T-helper 1 cell (primary cell): ENCODE measurements at places on chromosomes 12 and 14.

DNA sequence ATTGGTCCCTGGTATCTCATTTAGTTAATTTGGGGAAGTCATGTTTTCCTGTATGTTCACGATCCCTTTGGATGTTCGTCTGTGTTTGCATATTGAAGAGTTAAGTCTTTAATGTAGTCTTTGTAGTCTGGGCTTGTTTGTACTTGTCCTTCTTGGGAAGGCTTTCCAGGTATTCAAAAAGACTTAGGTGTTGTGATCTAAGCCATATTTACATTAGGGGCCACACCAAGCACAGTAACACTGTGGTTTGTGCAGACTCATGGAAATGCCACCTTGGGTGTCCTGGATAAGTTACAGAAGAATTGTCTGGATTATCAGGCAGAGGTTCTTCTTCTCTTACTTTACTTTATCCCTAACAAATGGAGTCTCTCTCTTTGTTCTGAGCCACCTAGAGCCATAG, 380.3 kb downstream of the CCER1 start:
- DNase-seq = no peak

DNA sequence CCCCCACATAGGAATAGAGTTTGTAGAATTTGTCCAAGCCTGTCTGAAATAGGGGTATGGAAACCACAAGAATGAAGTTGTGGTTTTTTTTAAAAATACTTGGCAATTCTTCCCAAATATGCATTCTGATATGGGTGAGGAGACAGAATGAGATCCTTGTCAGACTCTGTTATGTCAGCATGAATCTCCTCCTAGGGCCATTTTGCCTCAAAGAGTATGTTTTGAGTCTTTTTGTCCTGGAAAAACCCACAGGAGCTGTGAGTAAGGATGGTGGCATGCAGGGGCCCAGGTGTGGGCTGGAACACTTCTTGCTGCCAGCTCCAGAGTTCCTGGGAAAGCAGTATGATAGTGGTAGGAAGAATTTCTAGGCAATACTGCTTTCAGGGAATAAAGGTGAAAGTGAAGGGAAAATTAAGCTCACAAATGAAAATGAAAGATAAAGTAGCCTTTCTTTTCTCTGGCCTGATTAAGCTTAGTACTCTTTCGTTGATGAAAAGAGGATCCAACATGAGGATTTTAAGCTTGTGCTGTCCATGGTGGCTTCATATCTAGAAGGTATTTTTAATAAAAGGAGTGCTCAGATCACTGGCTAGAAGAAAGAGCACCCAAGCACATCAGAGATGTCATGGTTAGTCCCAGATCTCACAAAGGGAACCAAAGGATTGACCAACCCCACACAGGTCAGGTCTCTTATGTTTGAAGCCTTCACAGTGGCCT, 130.8 kb downstream of the LLPH start:
- DNase-seq = no peak

- DNase-seq = no peak
These were observed 81.6 kb downstream of the ADGRD1 start for GRCh38 chr12:131035245-131035681.

DNA sequence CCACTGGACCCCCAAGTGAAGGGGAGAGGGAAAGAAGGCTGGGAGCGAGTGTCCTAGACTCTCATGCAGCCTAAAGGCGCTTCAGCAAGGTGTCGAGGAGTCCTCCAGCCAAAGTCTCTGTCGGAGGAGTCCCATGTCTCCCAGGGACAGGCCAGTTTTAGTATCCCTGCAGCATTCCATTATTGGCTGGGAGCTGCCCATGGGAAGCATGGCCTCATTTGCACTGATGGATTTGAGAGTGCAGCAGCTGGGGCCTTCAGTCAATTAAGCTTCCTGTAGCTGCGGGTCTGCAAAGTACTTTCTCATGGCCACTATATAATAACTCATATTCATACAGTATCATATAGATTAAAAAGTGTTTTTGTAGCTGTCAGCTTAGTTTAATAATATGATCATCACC, 12.4 kb upstream of the RPH3A start:
- no peak for DNase-seq

GRCh38 chr12:52369211-52369610, 1.9 kb upstream of the KRT85 start:
- no peak for DNase-seq

DNA sequence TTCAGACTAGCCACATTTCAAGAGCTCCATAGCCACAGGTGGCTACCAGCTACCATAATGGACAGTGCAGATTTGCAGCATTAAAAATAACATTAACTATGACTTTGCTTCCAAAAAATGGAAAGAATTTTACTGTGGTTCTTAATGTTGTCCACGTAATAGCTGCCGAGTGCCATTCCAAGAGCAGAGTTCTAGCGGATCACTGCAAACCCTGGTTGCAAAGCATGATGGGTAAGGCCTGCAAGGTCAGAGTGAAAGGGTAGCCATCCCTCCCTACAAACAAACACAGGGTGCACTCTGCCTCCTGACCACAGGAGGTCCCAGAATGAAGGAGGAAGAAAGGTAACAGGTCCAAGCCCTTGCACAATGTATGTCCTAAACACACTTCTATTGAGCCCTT, 157.6 kb downstream of the DPF3 start:
- no peak for DNase-seq

DNA sequence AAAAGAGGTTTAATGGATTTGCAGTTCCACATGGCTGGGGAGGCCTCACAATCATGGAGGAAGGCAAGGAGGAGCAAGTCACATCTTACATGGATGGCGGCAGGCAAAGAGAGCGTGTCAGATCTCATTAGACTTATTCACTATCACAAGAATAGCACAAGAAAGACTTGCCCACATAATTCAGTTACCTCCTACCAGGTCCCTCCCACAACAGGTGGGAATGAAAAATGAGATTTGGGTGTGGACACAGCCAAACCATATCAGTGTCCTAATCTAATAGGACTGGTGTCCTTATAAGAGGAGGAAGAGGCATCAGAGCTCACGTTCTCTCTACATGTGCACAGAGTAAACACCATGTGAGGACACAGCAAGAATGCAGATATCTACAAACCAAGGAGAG, 25.9 kb downstream of the DYRK2 start:
- no peak for DNase-seq

GRCh38 chr14:104390221-104390931, 189.2 kb upstream of the C14orf180 start:
- DNase-seq = no peak

DNA sequence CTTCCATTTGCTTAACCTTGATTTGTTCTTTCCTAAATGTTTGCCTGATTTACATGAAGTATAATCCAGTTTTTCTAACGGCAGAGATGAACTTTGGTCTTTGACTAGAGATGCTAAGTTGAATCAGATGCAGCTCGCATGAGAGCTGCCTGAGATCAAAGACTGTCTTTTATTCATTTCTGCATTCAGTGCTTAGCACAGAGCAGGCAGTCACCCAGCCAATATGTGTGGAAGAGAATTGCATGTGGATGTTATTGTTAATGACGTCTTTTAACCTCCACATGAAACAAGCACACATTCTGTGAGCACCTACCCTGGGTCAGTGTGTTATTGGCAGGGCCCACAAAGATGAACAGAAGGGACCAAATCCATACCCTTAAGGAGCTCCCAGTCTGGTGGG, 99.2 kb downstream of the SLC5A8 start:
- DNase-seq = no peak

- no peak for DNase-seq
These were observed 26.0 kb downstream of the LRP6 start for GRCh38 chr12:12240662-12241340.

- no peak for DNase-seq
These were observed 185.1 kb upstream of the C14orf180 start for GRCh38 chr14:104394409-104394851.

DNA sequence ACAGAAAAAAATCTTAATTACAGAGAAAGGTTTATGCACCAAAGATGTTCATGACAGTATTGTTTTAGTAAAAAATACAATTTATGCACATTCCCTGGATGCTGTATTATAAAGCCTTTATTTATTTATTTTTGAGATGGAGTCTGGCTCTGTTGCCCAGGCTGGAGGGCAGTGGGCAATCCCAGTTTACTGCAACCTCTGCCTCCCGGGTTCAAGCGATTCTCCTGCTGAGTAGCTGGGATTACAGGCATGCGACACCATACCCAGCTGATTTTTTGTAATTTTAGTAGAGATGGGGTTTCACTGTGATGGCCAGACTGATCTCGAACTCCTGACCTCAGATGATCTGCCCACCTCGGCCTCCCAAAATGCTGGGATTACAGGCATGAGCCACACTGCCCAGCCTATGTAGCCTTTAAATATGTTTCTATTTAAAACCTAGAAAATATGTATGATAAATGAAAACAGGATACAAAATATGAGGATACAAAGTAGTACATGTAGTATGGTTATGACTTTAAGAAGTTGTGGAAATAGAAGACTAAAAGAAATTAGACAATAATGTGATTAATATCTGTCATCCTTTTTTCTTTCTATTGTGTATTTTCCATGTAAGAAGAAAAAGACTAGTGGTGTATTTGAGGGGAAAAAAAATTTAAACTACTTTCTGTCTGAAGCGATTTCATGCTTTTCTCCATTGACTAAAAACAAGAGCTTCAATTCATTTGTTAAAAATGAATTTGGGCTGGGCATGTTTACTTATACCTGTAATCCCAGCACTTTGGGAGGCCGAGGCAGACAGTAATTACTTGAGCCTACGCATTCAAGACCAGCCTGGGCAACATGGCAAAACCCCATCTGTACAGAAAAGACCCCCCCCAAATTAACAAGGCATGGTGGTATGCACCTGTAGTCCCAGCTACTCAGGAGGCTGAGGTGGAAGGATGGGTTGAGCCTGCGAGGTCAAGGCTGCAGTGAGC, 13.1 kb downstream of the ATF1 start:
- no peak for DNase-seq

- DNase-seq = no peak
These were observed 81.9 kb upstream of the CCND2 start for GRCh38 chr12:4191642-4192041.
